ENCODE measurements at places on chromosomes 2 and 18.

GRCh38 chr2:124678043-124678442 lies 653.0 kb downstream of the CNTNAP5 start:
- no peak for DNase-seq

DNA sequence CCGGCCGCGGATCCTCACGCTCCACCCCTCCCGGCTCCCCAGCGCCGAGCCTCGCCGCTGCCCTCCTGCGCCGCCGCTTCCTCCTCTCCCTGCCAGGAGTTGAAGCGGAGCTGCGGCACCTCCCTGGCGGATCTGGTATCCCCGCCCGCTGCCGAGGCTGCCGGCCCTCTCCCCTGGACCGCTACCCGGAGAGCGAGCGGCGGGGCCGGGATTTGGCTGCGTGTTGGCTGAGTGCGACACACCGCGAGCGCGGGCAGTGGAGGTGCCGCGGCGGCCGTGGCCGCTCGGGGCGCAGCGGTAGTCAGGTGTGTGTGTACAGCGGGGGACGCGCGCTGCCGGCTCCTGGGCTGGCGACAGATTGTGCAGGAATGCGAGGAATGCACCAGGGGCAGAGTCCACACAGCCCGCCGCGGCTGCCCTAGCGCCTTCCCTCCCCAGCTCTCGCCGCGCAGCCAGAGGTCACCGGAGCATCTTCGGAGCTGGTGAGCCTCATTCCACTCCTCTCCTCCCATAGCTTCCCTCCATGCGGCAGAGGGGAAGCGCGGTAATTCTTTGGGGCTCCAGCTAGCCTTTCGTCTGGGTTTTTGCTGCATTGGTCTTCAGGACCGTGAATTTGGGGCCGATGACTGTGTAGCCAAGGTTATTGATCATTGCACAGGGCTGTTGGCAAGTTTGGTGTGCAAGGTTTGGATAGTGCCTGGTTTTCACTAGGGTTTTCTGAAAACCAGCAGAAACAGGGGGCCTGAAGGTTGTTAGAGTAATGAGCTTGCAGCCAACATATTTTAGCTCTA lies 1.3 kb downstream of the PKP4 start:
- peak; percentile 77 for DNase-seq

DNA sequence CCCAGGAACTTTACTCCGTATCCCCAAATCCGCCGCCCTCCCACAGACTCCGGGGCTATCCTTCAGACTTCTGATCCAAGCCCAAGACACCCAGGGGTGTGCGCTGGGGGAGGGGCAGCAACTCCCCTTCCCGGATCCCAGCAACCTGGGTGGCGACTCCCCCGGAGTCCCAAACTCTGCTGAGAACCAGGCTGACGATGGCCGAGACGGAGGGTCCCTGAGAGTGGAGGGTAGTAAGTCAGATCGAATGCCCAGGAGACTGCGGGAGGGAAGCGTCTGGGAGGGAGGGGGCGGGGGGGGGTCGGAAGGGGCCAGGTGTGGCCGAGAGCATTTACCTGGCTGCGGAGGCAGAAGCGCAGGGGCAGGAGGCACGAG lies 7.0 kb upstream of the TNS1 start:
- no peak for DNase-seq

- no peak for DNase-seq
These were observed 715 bp upstream of the MEMO1 start for GRCh38 chr2:32011485-32011960.

GRCh38 chr18:55240978-55241377 lies 281.7 kb upstream of the CCDC68 start:
- DNase-seq: no peak

Measured in ovary (tissue), 10 donors.